ENCODE measurements at places on chromosomes 6 and 20.

GRCh38 chr20:22861990-22862389, 173.1 kb upstream of the SSTR4 start:
- no peak for DNase-seq

DNA sequence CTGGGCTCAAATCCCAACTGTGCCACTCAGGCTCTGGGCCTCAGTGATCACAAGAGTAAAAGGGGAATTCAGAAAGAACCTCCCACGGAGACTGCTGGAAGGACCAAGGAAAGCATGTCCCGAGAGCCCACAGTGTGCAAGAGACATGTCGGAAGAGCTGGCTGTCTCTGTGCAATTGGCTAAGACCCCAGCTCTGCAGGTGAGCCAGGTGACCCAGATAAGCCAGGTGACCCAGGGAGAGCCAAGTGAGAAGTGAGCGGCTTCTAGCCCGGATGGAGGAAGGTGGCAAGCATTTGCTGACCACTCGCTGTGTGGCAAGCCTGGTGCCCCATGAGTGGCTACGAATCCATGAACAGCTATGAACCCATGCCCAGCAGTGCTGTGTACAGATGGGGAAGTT, 59.1 kb downstream of the RIPOR3 start:
- no peak for DNase-seq

GRCh38 chr20:58651946-58652605, 993 bp downstream of the STX16 start:
- DNase-seq, result peak; percentile 84

GRCh38 chr20:32091888-32092346, 17.6 kb upstream of the TM9SF4 start:
- DNase-seq, result peak; percentile 74

DNA sequence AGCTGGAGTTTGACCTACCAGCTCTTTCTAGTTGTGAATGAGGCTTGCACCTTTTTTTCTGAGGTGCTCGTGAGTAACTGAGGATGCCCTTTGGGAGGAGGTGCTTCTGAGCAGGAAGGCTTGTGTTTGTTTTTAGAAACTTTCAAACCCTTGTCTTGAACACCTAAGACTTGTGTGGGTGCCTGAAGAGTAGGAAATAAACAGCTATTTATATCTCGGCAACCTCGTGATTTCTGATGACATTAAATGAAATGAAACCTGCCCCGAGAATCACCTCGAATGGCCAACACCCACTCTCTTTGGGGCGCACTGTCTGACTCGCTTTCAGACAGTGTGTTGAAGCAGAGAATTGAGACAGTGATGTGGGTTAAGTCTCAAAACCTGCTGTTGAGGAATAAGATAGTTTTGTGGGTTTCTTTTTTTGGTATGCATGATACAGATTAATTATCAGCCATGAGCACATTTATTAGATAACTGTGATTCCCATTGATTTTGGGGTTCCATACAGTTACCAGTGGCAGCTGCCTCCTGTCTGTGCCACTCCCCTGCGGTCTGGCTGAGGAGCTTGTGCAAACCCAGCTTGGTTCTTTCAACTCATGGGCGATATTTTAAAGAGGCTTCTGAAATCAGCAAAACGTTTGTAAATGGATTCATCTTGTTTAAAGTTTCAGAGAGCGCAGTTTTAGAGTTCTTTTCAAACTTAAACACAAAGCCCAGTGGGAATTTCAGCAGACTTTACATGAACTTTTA, 8.4 kb downstream of the IRF4 start:
- DNase-seq, result peak; percentile 95

DNA sequence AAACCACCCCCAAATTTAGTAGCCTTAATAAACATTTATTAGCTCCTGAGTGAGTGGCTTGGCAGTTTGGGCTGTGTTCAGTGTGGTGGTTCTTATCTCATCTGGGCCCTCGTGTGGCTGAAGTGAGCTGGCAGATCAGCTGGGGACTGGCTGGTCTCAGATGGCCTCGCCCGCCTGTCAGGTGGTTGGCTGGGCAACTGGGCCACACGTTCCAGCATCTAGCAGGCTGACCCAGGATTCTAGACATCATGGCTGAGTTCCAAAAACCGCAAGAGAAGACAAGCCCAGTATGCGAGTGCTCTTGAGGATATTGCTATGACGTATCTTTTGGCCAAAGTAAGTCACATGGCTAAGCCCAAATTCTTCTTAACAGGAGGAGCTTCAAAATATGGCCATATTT, 28.9 kb downstream of the EIF2S2 start:
- DNase-seq, result no peak

DNA sequence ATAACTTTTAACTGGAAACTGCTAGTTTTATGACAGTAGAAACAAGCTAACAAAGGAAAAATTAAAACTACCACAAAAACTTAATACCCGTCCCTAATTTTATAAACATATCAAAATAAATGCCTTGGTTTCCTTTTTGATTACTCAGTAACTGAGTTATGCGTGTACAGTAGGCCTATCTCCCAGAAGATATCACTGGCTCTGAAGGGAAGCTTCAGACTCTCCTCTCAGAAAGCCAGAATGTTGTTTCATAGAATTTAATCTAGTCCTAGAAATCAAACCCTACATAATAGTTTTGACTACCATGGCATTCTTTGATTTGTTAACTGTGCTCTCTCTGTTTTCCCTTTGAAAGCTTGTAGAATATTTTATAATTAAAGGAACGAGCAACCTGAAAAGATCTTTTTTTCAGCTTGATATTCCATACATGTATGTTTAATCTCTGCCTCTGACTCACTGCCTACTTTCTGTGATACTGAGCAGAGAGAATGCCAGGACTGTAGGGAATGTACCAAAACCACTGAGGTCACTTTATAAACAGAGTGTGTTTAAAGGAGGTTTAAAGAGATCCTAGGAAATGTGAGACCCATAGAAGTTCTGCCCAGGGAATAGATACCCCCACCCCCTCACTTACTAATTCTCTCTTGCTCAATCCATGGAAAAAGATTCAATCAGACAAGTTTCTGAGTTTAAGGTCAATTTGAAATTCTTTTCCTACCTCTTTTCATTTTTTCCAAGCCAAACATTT, 311.5 kb downstream of the HDGFL1 start:
- DNase-seq, result no peak

DNA sequence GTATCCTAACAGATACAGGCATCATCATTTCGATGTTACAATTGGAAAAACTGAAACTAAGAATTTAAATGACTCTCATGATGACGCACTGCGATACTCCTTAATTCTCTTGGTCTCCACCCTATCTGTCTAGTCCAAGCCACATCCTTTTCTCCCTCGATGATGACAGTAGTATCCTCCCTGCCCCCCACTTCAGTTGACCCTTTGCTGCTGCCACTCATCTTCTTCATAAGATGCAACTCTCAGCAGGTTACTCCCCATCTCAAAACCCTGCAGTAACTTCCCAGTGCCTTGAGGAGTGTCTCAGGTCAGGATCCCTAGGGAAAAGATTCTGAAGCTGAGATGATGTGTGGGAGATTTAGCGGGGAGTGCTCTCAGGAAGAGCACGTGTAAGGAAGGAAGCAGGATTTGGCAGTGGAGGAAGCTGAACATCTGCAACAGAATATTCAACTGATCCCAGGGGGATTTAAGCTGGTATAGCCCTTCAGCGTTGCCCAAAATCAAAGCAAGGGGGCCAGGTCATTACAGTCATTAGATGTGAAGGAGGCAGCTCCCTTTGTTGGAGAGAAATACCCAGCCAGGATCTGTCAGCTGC, 16.1 kb downstream of the JPH2 start:
- DNase-seq, result no peak

GRCh38 chr20:6994452-6994851, 227.0 kb downstream of the BMP2 start:
- DNase-seq, result no peak

DNA sequence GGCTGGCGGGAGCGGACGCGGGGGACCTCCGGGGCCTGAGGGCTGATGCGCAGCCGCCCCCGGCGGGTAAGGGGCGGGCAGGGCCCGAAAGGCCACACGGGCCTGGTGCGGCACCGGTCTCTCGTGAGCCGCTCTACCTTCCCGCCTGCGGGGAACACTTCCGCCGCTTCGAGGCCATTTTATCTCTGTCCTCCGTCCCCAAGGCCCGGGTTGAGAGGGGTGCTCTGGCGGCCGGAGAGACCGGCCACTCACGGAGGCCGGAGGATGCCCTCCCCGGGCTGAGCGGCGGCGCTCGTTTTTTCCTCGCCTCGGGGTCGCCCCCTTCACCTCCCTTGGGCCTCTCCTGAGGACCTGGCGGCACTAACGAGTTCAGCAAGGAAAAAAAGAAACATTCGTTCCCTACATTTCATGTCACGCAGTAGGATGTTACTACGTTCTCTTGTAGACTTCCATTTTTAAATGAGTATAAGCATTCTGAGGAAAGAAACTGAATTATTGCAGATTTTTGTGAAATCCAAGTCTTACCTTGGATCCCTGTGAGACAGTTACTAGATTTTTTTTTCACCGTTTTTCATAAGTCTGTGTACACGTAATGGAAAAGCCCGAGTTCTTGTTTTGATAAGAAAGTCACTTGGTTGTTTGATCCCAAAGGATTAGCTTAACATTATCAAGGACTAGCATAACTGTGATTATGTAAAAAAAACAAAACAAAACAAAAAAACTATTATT, 575 bp downstream of the WTAP start:
- DNase-seq, result peak; percentile 8

Measured in MM.1S (cell line).